ENCODE measurements at places on chromosomes 5 and 9. TPM values are rescaled to one million over a fixed set of nuclear protein-coding genes. Genes with fewer than 3 reads are reported as not detected.

Gene PCDHA1
- not detected for total RNA-seq

- H3K27me3 ChIP-seq, result no peaks in the 10 kb centered on the region
- H3K4me1 ChIP-seq, result peaks cover 24% of the 10 kb centered on the region
- H3K27ac ChIP-seq, result peak overlapping the region; percentile 88
- no peak for DNase-seq
Measured at GRCh38 chr5:122942164-122942914, 94.2 kb downstream of the PPIC start.

- H3K36me3 ChIP-seq, result no peaks in the 10 kb centered on the region
- H3K4me1 ChIP-seq, result peaks cover 9% of the 10 kb centered on the region
- H3K27me3 ChIP-seq, result no peaks in the 10 kb centered on the region
- no peak overlapping the region for H3K4me3 ChIP-seq
- DNase-seq, result no peak
Measured at GRCh38 chr9:115046199-115046598, 71.8 kb downstream of the TNC start.

DNA sequence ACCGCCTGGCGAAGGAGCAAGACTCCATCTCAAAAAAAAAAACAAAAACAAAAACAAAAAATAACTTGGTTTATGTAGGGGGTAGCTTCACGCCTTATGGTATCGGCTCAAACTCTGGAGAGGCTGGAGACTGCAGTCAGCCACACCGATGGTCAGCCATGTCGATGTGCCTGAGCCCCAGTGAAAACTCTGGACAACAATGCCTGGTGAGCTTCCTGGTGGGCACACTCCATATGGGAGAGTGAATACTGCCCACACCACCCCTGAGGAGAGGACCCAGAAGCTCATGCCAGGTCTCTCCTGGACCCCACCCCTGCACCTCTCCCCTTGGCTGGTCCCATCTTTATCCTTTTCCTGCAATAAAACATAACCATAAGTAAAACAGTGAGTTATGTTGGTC lies 19.6 kb downstream of the IPPK start:
- DNase-seq, result no peak
- H3K36me3 ChIP-seq, result peaks cover 43% of the 10 kb centered on the region
- H3K4me3 ChIP-seq, result no peak overlapping the region
- peak overlapping the region; percentile 67 for H3K27ac ChIP-seq

DNA sequence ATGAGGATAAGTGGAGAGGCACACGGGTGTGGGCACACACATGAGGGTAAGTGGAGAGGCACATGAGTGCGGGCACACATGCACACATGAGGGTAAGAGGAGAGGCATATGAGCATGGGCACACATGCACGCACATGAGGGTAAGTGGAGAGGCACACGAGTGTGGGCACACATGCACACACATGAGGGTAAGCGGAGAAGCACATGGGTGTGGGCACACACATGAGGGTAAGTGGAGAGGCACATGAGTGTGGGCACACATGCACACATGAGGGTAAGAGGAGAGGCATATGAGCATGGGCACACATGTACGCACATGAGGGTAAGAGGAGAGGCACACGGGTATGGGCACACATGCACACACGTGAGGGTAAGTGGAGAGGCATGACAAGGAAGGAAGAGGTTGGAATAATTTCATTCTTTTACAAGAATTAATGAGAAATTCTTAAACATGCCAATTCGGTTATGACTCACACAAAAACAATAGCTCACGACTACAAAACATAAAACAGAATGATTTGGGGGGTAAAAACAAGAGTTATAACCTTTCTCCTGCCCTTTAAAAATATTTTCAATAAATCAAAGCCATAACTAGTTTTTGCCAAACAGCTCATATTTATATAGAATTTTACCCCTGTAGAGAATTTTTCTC lies 67.5 kb downstream of the APBA1 start:
- H3K27me3 ChIP-seq, result no peaks in the 10 kb centered on the region
- peaks cover 3% of the 10 kb centered on the region for H3K36me3 ChIP-seq
- DNase-seq, result no peak
- no peak overlapping the region for H3K4me3 ChIP-seq
- peaks cover 19% of the 10 kb centered on the region for H3K4me1 ChIP-seq
- H3K27ac ChIP-seq, result no peak overlapping the region

Data from mesothelial cell of epicardium (in vitro differentiated cells).